CMK (cell line): ENCODE measurements at places on chromosomes 5 and 9.

GRCh38 chr9:93302586-93303257, 118.8 kb downstream of the WNK2 start:
- peak; percentile 37 for DNase-seq

GRCh38 chr9:125438506-125439433, 177.1 kb downstream of the GAPVD1 start:
- DNase-seq = no peak

GRCh38 chr9:116323012-116323411, 169.4 kb downstream of the PAPPA start:
- DNase-seq = no peak

DNA sequence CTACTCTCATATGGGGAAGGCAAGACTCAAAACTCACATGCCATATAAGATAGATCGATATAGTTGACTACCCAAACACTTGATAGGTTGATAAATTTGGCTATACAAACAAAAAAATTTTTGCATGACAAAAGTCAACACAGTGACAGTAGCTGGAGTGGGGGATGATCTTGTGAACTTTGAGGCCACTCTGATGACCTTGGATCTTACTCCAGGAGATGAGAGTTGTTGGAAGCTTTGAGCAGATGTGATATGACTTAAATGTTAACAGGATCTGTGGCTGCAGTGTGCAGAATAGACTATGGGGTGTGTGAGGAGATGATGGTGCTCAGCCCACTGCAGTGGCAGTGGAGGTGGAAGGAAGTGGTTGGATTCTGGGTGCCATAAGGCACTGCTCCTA, 101.4 kb downstream of the ZFAND5 start:
- no peak for DNase-seq

GRCh38 chr5:173796721-173797495, 91.2 kb upstream of the CPEB4 start:
- no peak for DNase-seq

DNA sequence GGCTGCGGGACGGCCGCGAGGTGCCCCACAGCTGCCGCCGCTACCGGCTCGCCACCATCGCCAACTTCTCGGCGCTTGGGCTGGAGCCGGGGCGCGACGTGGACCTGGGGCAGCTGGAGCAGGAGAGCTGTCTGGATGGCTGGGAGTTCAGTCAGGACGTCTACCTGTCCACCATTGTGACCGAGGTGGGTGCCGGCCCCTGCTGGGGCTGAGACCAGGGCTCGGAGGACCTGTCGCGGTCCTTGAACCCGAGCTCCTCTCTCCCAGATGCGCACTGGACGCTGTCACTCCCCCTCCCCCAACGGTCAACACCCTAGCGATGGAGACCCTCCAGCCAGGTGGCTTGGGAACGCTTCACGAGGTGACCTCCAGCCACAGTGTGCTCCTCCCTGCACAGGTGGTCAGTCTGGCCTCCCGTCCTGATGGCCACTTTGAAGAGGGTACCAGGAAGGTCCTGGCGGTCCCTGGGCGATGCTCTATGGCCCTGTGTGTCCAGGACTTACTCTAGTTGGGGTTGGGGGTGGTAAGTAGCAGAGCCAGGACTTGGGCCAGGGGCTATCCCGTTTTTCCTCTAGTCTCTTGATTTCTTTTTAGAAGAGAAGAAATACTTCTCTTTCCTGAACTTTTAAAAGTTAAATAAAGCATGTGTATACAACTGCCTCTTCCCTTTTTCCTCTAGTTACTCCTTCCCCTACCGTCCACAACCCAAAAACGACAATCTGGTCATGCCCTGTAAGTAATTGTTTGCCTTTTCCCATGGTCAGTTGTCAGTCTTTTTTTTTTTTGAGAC, 866 bp downstream of the SLC22A5 start:
- no peak for DNase-seq

- no peak for DNase-seq
Measured at GRCh38 chr9:114363424-114363823, 24.4 kb downstream of the AKNA start.

- DNase-seq = peak; percentile 89
Measured at GRCh38 chr5:178535299-178536175, 54.7 kb downstream of the COL23A1 start.

DNA sequence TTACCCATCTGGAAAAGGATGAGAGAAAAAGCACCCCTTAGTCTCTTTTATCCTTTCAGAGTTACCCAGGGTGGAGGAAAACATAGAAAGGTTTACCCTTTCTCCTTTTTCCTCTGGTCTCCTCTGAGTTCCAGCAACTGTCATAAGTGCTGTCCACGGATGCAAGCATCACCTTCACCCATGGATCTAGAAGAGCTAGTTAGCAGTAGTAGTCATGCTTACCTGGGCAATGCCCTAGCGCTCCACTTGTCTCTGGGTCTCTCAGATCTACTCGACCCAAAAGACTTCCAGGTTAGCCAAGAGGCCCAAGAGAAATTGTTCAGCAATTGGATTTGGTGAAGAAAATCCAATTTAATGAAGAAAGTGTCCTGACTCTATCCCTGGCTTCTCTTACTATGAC, 656.2 kb upstream of the PTPRD start:
- no peak for DNase-seq

DNA sequence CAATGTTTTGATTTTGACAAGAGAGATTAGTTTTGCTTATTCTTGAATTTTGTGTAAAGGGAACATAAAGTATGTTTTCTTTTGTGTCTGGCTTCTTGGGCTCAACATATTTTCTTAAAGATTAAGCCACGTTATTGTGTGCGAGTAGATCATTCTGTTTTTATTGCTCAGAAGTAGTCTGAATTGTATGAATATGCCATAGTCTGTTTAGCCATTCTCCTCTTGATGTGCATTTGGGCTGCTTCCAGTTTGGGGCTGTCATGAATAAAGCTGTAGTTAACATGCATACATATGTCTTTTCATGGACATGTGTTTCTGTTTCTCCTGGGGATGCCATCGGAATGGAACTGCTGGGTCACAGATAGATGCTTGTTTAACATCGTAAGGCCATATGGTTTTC, 198.9 kb downstream of the FANCC start:
- no peak for DNase-seq

DNA sequence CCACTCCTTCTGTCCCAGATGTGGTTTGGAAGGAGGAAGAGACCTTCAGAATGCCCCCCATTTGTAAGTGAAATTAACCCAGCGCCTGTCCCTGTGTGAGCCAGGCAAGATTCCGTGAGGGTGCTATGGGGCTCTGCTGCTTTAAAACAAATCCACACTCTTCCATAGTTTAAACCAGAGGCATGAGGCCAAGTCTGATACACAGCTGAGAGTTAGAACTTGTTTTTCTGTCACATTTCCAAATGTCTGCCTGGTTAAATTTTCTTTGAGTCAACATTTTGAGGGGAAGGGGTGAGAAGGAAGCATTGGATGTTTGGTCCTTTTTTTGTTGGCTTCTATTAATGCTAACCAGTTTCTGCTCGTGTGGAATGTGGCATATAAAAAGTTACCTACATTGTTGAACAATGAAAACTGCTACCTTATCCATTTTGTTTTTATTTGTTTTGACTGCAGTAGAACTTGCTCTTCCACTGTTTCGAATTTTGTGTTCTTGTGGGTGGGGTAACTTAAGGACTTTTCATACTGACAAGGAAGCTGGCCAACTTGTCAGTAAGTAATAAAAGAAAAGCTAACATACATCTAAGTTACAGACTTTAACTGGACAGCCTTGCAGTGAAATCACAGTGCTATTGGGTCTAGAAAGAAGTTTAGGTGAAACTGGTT, 12.9 kb downstream of the RGMB start:
- DNase-seq = no peak

DNA sequence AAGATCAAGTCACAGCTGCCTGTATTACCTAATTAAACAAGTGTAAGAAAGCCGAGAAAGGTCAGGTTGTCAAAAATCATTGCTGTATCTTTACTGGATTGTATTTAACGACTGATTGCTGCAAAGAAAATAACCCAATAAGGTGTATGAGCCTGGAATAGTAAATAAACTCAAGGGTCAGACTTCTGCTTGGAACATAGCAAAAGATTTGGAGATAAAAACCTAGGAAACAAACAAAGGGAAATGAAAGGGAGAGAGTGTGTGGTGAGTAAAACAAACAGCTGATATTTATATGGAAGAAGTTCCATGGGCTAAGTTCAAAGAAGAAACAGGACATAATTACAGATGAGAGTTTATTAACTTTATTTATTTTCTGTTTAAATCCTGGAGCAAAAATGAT, 354.0 kb downstream of the TLR4 start:
- no peak for DNase-seq

- no peak for DNase-seq
Measured at GRCh38 chr5:79436224-79436623, 77.7 kb downstream of the HOMER1 start.

- DNase-seq = no peak
Measured at GRCh38 chr5:179880848-179881590, 22.4 kb upstream of the MRNIP start.

- no peak for DNase-seq
Measured at GRCh38 chr5:138712791-138713190, 40.4 kb upstream of the CTNNA1 start.

DNA sequence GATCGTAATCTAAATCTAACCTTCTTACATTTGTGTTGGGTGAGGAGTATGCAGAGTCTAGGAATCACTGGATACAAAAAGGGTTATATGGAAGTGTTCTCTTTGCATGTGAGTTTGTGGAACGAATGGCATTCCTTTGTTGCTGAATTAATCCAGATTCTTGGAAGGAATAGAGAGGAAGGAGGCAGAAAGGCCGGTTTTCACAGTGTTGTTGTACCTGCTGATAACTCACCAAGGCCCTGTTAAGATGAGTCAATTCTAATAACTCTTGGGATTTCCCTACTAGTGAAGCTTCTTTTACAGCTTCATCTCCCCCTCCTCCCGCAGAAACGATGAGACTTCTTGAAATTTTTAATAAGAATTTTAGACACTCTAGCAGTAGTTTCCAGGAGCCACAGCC, 84.0 kb downstream of the ZSWIM6 start:
- DNase-seq = no peak

DNA sequence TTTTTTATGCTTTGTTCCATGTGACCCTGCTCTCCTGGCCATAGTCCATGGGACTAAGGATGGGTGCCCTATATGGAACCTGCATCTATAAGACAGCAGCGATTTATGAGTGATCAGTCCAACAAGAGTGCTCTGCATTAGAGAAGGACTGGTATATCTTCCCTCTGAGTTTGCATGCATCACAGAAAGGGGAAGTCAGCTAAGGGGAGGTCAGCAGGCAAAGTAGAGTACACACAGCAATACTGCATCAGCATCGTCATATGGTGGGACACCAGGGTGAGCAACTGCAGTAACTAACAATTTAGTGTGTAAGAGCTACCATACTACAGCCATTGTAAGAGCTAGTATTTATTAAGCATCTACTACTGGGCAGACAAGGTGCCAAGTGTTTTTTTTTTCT, 311.3 kb downstream of the NDUFS4 start:
- no peak for DNase-seq

- DNase-seq = no peak
Measured at GRCh38 chr5:89471541-89471940, 588.6 kb upstream of the MEF2C start.

GRCh38 chr5:131210151-131210510, 39.4 kb downstream of the LYRM7 start:
- no peak for DNase-seq

GRCh38 chr9:32348106-32348695, 36.2 kb upstream of the ACO1 start:
- DNase-seq = no peak

DNA sequence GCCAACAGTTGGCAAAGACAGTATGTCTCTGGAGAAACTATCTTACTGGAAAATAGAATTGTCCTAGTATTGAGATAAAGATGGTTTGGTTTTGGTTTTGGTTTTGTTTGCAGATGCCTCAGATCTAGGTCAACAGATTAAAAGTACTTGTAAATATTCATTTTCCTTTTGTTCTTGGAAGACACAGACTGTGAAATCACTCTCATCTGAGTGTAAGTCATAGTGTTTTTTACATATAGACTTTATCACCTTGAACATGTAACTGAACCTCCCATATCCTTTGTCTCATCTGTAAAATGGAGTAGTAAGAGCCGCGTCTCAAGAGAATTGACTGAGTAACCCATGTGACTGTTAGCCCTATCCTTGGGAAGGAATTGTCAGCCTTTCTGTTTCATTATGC, 34.3 kb downstream of the MAP3K1 start:
- DNase-seq = no peak

DNA sequence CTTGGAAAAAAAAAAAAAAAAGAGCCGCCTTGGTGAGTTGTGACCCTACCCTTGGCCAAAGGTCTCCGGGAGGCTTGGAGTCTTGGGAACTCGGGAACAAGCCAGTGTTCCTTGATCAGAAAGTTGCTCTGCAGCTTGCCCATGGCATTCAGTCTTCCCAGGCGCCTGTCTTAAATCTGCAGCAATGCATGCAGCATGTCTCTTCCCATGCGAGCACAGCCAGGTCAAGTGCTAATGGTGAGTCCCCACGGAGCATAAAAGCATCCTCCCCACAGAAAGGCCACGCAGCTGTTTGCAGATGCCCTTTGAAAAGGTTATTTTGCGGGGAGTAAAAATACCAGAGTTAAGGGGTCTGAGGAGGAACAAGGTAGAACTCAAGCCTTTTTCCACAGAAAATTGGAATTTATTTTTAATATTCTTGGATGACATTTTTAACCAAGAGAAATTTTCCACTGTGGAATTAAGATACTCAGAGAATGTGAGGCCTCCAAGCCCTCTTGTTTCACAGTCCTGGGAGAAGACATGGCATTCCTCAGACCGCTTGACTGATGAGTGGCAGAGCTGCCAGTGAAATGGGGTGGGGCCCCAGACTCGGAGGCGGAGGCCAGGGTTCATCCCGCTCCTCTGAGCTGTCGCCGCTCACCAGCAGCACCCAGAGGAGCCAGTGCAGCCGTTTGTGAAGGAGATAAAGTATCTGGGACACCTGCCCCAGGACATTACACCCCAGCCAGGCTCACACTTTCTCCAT, 81.6 kb downstream of the CYFIP2 start:
- DNase-seq = no peak

DNA sequence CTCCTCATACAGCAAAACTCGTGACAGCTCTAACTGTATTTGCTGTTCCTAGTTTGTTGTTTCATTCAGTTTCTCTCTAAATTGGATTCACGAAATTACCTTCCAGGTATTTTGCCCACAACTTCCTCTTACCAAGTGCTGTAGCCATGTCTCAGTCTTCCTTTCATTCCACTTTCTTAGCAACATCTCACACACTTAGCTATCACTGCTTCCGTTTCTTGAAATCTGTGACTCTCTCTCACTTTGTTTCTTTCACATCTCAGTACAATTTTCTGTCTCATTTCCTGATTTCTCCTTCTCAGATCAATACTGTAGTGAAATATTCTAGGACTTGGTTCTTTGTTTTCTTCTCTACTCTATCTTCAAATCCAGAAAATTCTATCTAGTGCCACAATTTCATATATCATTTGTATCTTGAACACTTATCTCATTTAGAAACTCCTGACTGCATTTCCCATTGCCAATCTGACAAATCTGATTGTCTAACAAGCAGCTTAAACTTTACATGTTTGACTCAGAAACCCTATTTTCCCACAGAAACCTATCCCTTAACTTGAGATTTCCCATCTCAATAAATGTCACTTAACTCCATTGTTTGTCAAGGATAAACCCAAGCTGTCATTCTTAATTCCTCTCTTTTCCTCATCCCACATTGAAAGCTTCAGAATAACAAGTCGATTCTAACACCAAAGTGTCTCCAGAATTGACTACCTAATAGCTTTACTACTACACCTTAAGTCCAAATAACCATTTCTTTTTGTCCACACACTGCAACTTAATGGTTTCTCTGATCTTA, 303.1 kb downstream of the CDH12 start:
- DNase-seq = no peak
